Jurkat, Clone E6-1 (cell line): ENCODE measurements at places on chromosomes 12 and 14.

DNA sequence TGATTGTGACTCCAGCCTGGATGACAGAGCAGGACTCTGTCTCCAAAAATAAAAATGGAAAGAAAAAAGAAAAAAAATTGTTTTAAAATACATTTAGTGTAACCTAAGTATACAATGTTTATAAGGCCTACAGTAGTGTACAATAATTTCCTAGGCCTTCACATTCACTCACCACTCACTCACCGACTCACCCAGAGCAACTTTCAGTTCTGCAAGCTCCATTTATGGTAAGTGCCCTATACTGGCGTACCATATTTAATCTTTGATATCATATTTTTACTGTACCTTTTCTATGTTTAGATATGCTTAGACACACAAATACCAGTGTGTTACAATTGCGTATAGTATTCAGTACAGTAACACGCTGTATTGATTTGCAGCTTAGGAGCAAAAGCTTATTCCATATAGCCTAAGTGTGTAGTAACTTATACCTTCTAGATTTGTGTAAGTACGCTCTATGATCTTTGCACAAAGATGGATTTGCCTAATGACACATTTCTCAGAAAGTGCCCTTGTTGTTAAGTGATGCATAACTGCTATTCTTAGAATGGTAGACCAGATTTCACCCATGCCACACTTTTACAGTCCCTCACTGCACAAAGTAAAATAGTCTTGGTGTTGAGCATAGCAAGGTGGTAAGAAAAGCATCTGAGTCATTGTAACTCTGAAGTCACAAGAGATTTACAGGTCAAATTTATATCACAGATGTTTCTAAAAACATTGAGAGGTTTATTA lies 151.9 kb downstream of the LRRK2 start:
- DNase-seq, result no peak

- DNase-seq, result no peak
Measured at GRCh38 chr14:80350707-80351106, 139.4 kb upstream of the DIO2 start.

DNA sequence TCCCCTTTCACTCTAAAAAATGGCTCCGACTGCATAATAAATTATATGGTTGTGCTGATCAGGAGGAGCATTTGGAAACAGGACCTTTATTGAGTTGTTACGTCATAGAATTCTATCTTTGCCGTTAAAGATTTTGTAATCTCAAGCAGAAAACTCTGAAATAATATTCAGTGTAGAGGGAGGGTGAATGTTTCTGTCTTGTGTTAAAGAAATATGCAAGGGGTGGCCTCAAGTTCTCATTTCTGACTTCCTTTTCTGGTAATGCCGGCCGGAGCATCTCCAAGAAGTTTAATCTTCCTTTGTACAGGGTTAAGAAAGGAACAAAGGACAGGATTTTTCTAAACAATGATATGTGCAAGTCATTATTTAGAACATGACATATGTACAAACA lies 165.1 kb downstream of the SLC38A4 start:
- no peak for DNase-seq

- no peak for DNase-seq
Measured at GRCh38 chr12:89244536-89244935, 107.8 kb downstream of the DUSP6 start.

- peak; percentile 52 for DNase-seq
Measured at GRCh38 chr12:79344855-79345847, 345.6 kb downstream of the PAWR start.

- DNase-seq, result no peak
Measured at GRCh38 chr12:47186246-47186645, 106.5 kb upstream of the AMIGO2 start.

- no peak for DNase-seq
Measured at GRCh38 chr14:103136388-103137271, 13.4 kb downstream of the TNFAIP2 start.

- DNase-seq, result no peak
Measured at GRCh38 chr12:19369691-19370148, 69.6 kb upstream of the AEBP2 start.

- no peak for DNase-seq
Measured at GRCh38 chr14:88993946-88994345, 169.5 kb downstream of the TTC8 start.

DNA sequence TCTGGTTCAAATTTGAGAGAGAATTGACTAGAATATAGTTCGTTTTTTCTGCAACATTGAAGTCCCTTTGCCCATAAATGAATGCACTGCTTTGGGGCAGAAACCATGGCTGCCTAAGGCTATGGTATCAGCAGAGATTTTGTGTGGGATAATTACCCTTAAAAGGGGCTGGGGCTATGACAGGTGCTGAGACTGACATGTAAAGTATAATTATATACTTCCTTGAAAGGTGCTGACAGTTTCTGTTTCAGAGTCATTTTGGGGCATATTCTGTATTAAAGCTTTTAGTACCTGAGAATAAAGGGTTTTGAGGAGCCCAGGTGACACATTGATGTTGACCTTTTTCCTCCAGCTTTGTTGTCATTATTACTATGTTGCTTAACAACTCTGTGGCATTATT lies 150.3 kb upstream of the PTPRQ start:
- no peak for DNase-seq

- no peak for DNase-seq
Measured at GRCh38 chr12:87136330-87136976, 880.3 kb upstream of the MGAT4C start.

DNA sequence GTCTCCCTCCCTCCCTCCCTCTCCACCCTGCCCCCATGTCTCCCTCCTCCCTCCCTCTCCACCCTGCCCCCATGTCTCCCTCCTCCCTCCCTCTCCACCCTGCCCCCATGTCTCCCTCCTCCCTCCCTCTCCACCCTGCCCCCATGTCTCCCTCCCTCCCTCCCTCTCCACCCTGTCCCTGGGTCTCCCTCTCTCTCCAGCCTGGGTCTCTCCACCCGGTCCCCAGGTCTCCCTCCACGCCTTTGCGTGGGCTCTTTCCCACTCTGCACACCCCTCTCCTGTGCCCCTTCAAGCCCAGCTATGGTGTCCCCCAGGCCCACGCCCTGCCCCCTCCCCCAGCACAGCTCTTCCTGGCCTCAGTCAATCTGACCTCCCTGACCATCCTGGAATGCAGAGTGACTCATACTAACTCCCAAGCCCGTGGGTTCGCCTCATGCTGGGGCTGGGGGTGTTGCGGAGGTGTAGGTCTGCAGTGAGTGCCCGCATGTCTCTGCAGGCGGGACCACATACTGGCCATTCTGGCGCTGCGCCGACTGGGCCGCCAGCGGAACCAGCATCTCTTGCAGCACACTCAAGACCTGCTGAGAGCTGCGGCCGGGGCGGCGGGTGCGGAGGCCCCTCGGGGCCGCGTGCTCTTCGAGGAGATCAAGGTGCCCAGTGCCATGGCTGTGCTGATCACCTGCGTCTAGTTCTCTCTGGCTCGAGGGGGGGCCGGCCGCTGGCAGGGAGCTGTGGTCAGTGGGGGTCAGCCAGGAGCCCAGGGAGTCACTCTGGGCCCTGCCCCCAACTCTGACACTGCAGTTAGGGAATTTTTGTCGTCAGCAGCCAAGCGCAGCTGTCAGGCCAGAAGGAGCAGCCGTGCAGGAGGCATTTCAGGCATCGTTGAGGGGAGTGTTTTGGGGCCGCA lies 13.5 kb upstream of the TNFAIP2 start:
- DNase-seq, result no peak

DNA sequence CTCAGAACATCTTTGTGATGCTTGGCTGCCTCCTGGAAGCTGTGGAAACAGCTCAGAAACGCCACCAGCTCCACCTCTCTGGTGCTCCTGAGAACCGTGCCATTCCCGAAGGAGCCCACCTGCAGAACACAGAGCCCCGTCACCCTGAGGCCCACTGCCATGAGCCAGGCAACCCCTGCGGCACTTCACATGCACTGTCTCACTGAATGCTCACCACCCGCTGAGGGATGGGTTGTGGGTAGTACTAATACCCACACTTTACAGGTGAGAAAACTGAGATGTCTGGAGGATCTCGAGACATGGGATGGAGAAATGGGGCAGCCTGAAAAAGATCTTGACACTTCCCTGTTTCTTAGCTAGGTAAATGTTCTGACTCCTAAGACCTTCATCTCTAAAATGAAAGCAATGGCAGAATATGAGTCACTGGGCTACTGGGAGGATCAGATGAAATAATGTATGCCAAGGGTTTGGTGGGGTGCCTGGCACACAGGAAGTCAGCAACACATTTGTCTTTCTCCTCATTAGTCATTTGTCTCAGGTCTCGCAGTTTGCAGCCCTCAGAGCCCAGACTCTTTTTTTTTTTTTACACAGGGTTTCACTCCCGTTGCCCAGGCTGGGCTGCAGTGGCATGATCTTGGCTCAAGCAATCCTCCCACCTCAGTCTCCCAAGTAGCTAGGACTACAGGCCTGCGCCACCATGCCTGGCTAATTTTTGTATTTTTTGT lies 5.3 kb downstream of the OASL start:
- no peak for DNase-seq

GRCh38 chr14:26685401-26685800 lies 87.6 kb upstream of the NOVA1 start:
- no peak for DNase-seq

DNA sequence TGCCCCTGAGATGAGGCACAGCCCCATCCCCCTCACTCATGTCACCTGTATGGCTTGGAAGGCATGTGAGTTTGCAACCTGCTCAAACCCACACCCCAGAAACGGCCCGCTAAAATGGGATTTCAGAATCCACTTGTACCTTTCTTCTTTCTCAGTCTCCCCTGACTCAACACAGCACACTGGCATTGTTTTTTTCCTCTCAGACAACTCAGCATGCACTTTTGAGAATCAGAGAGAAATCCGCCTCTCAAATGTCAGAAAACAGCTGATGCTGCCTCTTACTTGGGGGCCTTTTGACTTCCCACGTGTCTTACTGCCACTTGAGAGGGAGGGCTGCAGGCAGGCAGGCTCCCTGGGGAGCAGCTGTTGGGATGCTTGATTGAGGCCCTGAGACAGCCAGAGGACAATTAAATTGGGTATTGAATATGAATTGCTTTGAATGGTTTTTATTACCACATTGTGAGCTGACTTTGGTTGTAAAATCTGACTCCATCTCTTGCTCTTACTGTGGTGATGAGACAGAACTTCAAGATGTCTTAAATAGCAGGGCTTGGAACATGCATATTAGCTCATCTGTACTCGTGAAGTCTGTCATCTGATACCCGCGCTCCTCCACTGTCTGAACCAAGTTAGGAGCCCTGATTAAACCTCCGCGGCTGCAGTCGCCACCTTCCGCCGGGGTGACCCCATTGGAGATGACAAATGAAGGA lies 96.6 kb downstream of the APAF1 start:
- DNase-seq, result no peak

DNA sequence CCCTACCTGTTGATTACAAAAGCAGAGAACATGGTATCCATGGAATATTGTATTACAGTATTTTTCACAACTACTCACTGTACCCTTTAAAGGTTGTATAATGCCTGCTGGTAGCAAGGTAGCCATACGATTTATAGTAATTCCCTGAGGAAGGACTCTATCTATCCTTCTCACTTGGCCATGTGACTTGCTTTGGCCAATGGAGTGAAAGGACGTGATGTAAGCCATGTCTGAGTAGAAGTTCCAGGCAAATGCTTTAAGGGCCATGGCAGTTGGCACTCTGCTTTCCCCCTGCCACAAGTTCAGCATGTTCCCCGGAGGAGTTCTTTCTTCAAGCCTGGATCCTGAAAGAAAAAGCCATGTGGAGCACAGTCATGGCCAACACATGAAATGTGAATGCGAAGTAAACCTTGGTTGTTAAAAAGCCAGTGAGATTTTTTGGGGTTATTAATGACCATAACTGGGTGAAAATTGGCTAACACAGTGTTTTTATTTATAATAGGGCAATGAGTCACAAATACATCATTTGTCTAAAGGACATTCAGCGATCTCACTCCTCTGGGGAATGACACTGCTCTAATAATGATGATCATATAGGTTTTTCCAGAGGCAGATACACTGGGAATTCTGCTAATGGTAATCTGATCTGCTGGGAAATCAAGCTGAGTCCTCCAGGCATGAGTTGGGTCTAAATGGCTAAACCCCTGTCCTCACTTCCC lies 67.4 kb upstream of the SLC38A2 start:
- no peak for DNase-seq

- DNase-seq, result peak; percentile 29
Measured at GRCh38 chr14:99360774-99361595, 89.0 kb upstream of the BCL11B start.

- no peak for DNase-seq
Measured at GRCh38 chr14:74019408-74020137, 424 bp downstream of the BBOF1 start.

- DNase-seq, result no peak
Measured at GRCh38 chr12:49264466-49264872, 413 bp upstream of the TUBA1C start.

- DNase-seq, result no peak
Measured at GRCh38 chr12:123270214-123271000, 1.2 kb downstream of the CDK2AP1 start.

GRCh38 chr12:105330931-105331804 lies 677 bp downstream of the C12orf75 start:
- no peak for DNase-seq

DNA sequence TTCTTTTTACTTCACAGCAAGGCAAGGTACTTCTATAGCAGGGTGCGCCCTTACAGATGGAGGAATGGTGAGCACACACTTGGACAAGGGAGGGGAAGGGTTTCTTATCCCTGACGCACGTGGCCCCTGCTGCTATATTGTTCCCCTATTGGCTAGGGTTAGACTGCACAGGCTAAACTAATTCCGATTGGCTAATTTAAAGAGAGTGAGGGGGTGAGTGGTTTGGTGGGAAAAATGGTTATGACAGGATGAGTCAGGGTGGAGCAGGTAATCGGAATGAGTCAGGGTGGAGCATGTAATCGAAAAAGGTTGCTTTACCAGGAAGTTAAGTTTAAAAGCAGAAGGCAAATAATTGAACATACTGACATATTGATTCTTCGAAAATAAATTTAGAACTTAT lies 23.7 kb upstream of the RAB21 start:
- no peak for DNase-seq

GRCh38 chr12:114286145-114286544 lies 119.8 kb downstream of the TBX5 start:
- no peak for DNase-seq

DNA sequence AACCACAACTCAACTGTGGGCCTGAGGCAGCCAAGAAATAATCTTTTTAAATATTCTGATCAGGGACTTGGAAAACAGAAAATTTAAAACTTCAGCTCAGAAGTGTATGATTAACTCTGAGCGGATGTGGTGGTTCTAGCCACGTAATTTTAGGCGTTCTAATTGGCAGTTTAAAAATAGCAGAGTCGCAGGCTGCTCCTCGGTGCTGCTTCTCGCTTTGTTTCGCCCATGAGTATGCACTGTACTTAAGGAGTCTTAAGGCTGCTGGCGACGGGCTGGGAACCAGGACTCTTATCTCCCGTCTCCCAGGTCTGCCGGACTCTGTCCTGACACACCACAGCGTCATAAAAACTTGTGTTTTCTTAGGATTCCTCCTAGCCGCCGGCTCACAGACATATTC lies 113.4 kb upstream of the PELI2 start:
- peak; percentile 44 for DNase-seq

GRCh38 chr14:77837926-77838325 lies 38.0 kb downstream of the ADCK1 start:
- DNase-seq, result no peak

DNA sequence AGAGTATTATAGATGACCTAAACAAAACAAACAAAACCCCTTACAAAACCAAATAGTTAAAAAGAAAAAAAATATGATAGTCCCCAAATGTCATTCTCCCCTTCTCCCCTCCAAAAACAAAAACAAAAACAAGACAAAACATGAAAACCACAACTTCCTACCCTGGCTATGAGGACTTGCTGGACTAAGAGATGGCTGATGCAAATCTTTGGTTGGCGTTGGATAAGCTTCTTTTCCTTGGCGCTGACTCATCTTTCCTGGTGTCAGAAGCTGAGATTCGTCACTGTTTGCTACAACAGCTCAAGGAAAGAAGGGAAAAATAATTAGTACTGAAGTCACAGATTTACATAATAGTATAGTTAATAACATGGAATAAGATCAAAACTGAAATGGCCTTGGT lies 102.5 kb upstream of the BBS10 start:
- no peak for DNase-seq
